ENCODE measurements at places on chromosomes 6 and 20.

DNA sequence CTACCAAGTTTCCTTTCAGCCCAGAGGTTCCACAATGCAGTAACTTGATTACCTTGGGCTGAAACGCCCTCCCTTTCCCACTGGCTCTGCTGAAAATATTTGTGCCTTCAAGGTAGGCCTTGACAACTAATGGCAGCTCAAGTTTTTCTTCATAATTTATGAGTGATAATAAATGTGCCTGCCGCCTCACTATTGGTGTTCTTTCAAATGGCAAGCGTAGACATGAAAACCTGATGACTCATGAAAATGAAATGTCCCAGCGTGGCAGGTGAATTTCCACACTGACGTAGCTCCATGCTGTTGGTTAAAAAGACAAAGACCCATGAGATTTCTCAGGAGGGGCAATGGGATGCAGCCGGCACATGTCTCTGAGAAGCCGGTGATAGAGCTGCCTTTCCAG is 107.2 kb upstream of the GGTLC1 start:
- DNase-seq, result no peak

- no peak for DNase-seq
Measured at GRCh38 chr6:16762268-16762549, 949 bp upstream of the ATXN1 start.

DNA sequence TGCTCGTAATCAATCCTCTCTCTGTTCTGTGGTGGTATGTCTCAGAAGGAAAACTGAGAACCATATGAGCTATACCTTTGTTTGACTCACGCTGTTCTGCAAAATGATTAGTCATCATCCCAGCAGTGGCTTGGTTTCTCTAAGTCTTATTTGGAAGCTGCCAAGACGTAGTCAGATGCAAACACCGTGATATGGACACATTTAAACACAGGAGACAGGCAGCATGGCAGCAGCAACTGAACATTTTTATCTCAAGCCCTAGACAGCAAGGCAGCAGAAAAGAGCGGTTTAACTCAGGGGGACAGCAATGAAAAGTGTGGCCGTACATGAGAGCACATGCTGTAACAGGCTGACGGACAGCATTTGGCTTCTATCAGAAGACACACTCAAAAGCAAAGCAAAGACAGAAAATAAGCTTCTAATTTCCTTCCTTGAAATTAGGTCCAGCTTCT is 1295.1 kb downstream of the EPHA7 start:
- DNase-seq, result no peak

DNA sequence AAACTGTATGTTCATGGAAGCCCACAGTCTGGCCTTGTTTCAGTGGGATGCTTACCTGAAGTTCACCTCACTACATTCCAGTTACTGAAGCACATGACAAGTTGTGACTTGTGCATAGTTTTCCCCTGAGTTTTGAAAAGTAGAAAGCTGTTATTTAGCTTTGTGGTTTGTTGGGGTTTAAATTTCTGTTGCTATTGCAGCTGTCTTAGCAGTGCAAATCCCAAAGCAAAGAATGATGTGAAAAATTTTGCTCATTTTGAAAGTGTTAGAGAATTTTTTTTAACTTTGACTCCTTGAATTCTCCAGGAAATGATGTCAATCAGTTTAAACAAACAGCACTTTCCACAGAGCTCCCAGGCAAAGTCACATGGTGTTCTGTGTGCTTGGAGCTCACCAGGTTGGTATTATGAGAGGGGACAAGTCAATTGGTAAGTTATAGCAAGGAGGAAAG is 268.4 kb downstream of the ADGRG6 start:
- DNase-seq, result no peak

- DNase-seq, result no peak
Measured at GRCh38 chr6:166929542-166930189, 26.7 kb downstream of the RNASET2 start.

DNA sequence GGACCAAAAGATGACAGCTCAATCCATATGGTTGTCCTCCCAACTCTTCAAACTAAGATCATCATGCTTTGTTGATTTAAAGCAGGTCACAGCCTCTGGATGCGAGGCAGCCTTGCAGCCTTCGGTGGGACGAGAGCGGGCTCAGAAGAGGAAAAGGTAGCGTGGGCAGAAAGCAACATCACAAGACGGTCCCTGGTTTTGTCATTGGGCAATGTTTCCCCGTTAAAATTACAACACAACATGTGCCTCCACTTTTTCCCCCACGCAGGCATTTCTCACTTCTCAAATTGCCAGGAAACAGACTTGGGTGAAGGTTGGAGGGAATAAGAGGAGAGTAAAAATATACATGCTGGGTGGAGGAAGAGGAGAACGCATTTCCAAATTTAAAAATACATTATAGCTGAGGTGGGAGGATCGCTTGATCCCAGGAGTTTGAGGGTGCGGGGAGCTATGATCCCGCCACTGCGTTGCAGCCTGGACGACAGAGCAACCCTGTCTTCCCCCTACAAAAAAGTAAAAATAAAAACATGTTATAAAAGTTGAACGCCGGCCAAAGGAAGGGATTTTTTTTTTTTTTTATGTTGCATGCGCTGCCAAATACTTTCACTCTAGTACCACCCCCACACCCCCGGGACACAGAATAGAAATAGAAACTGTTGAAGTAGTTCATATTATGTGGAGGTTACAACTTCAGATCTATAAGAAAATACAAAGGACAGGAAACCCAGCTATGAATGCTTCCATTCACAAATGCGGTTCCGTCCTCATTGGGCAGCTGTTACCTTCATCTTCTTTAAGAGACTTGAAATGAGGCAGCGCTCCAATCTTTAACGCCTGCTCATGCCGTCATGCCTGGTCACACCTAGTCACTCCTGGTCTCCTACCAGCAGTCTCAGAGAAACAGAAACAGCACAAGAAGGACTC is 13.9 kb upstream of the NAA20 start:
- DNase-seq, result no peak

DNA sequence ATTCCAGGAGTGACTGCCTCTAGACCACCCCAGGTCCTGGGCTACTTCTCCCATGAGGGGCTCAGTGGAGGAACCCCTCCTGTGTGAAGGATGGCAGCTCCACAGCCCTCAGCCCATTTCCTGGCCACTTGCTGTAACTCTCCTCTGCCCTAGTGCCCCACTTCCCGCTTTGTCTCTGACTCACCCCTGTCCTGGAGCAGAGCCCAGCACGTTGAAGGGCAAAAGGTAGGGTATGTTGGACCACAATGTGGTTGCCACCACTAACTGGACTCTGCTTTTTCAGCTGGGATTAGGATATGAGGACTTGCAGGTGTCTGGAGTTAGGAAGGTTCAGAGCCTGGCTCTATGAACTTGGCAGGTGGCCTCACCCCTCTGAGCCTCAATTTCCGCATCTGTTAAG is 2.4 kb downstream of the MYBL2 start:
- no peak for DNase-seq

All from G401 (cell line).